Neural crest cell (in vitro differentiated cells): ENCODE measurements at places on chromosomes 6 and 20. TPM values are rescaled to one million over a fixed set of nuclear protein-coding genes. Genes with fewer than 3 reads are reported as not detected.

The SLA2 gene
- 0.16 TPM in 1 of 2 replicates, not detected in the other for total RNA-seq

The HS3ST5 gene
- total RNA-seq = 0.25 and 0.26 TPM in 2 replicates

The ANKEF1 gene
- total RNA-seq = 3.7 and 3.8 TPM in 2 replicates

The NNAT gene
- 113 and 119 TPM in 2 replicates for total RNA-seq

The RHAG gene
- total RNA-seq = not detected in 2 replicates

The SEMG1 gene
- not detected in 2 replicates for total RNA-seq

The INSM1 gene
- 21.7 and 22.6 TPM in 2 replicates for total RNA-seq

The TRIM40 gene
- total RNA-seq = not detected in 2 replicates

The LY6G6C gene
- 1.2 TPM in 2 replicates for total RNA-seq

The SUN5 gene
- not detected in 2 replicates for total RNA-seq

The MYH7B gene
- total RNA-seq = 0.55 and 0.77 TPM in 2 replicates

The ELOVL4 gene
- 9.0 and 10.1 TPM in 2 replicates for total RNA-seq

The GSTA1 gene
- not detected in 2 replicates for total RNA-seq

The NOP56 gene
- 517 and 547 TPM in 2 replicates for total RNA-seq

The CDH22 gene
- total RNA-seq = 0.09 TPM in 1 of 2 replicates, not detected in the other

The RFX6 gene
- not detected in 2 replicates for total RNA-seq

GRCh38 chr6:157280947-157281346 is 42.4 kb downstream of the TMEM242 start:
- H3K27ac ChIP-seq = no peak overlapping the region
- no peaks in the 10 kb centered on the region for H3K36me3 ChIP-seq
- no peak overlapping the region for H3K4me3 ChIP-seq
- peaks cover 31% of the 10 kb centered on the region for H3K4me1 ChIP-seq

GRCh38 chr6:126252154-126252553 is 87.8 kb upstream of the CENPW start:
- H3K27me3 ChIP-seq = no peaks in the 10 kb centered on the region
- H3K4me1 ChIP-seq = no peaks in the 10 kb centered on the region
- H3K36me3 ChIP-seq = peaks cover 3% of the 10 kb centered on the region
- H3K27ac ChIP-seq = no peak overlapping the region

DNA sequence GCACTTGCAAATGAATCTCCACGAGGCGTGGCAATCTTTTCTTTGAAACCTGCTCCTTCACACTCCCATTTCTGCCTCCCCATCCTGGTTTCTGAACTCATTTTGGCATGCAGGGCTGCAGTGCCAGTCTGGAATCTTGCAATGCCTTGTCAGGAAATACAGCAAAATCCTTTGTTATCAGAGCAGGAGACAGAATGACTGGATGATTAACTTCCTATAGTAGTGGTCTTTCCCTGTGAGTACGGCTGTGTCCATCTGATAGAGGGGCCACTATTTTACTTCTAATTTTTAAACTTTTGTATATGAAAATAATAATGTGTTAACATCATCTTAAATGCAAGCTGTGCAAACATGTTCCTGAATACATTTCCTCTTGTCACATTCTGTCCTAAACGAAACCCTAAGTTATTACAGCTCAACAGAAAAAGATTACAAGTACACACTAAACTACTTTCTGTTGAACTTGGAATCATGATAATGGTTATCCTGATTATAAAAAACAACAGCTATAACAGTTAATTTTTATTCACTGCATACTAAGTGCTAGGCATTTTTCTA is 140.2 kb downstream of the KIF13A start:
- no peak overlapping the region for H3K4me3 ChIP-seq
- H3K4me1 ChIP-seq = no peaks in the 10 kb centered on the region

GRCh38 chr20:58629215-58629580 is 21.9 kb upstream of the STX16 start:
- no peaks in the 10 kb centered on the region for H3K27me3 ChIP-seq
- H3K4me1 ChIP-seq = peaks cover 27% of the 10 kb centered on the region
- H3K4me3 ChIP-seq = no peak overlapping the region
- DNase-seq = no peak
- peak overlapping the region; percentile 8 for H3K27ac ChIP-seq

- H3K27me3 ChIP-seq = no peaks in the 10 kb centered on the region
- no peak overlapping the region for H3K27ac ChIP-seq
- peaks cover 48% of the 10 kb centered on the region for H3K36me3 ChIP-seq
- H3K4me3 ChIP-seq = no peak overlapping the region
These were observed 49.3 kb downstream of the RIN2 start for GRCh38 chr20:19807191-19807945.

- H3K4me3 ChIP-seq = no peak overlapping the region
- no peak overlapping the region for H3K27ac ChIP-seq
- H3K27me3 ChIP-seq = peaks cover 29% of the 10 kb centered on the region
- DNase-seq = no peak
- H3K4me1 ChIP-seq = peaks cover 8% of the 10 kb centered on the region
These were observed 7.0 kb upstream of the APMAP start for GRCh38 chr20:24999568-24999967.

GRCh38 chr20:3276680-3277015 is 37.7 kb upstream of the SLC4A11 start:
- no peak for DNase-seq
- no peaks in the 10 kb centered on the region for H3K27me3 ChIP-seq
- peaks cover 7% of the 10 kb centered on the region for H3K36me3 ChIP-seq
- no peaks in the 10 kb centered on the region for H3K4me1 ChIP-seq
- no peak overlapping the region for H3K27ac ChIP-seq

- no peak overlapping the region for H3K27ac ChIP-seq
- no peaks in the 10 kb centered on the region for H3K27me3 ChIP-seq
- peaks cover 34% of the 10 kb centered on the region for H3K4me1 ChIP-seq
These were observed 273.9 kb downstream of the RFPL4B start for GRCh38 chr6:112620812-112621569.

- H3K4me3 ChIP-seq = no peak overlapping the region
- no peaks in the 10 kb centered on the region for H3K36me3 ChIP-seq
- no peaks in the 10 kb centered on the region for H3K27me3 ChIP-seq
- DNase-seq = no peak
- no peak overlapping the region for H3K27ac ChIP-seq
- no peaks in the 10 kb centered on the region for H3K4me1 ChIP-seq
These were observed 435.6 kb upstream of the RUNX2 start for GRCh38 chr6:44892579-44892978.

GRCh38 chr20:45343532-45344167 is 4.6 kb downstream of the SDC4 start:
- peaks cover 45% of the 10 kb centered on the region for H3K4me1 ChIP-seq
- H3K27me3 ChIP-seq = peaks cover 9% of the 10 kb centered on the region
- DNase-seq = no peak
- no peak overlapping the region for H3K4me3 ChIP-seq
- H3K36me3 ChIP-seq = no peaks in the 10 kb centered on the region

DNA sequence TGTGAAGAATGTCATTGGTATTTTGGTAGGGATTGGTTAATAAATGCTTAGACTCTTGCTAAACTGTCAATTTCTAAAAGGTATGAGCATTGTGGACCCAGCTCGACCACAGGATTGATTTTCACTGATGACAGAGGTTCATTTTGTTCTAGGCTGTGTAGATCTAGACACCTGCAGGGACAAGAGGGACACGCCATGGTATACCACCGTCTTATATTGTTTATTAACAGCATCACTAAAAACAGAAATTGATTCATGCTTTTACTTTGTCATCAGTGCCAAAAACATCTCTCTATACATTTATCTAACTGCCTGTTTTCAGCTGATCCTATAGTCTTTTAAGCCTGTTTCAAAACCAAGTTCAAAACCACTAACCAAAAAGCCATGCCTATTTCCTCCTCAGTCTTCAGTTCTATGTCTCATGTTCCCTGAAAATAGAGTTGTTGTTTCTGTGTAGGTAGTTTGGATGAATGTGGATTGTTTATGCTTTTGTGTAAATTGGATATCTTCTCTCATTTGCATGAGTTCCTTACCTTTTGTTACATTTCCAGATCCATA is 109.8 kb downstream of the JAG1 start:
- H3K36me3 ChIP-seq = peaks cover 32% of the 10 kb centered on the region
- no peaks in the 10 kb centered on the region for H3K27me3 ChIP-seq
- no peak for DNase-seq

- H3K27ac ChIP-seq = peak overlapping the region; percentile 89
- H3K4me1 ChIP-seq = peaks cover 51% of the 10 kb centered on the region
- H3K36me3 ChIP-seq = no peaks in the 10 kb centered on the region
These were observed 222.6 kb upstream of the HDDC2 start for GRCh38 chr6:125524356-125524755.

- no peaks in the 10 kb centered on the region for H3K27me3 ChIP-seq
- no peak overlapping the region for H3K4me3 ChIP-seq
- peaks cover 2% of the 10 kb centered on the region for H3K36me3 ChIP-seq
- H3K4me1 ChIP-seq = peaks cover 29% of the 10 kb centered on the region
- H3K27ac ChIP-seq = no peak overlapping the region
These were observed 17.9 kb downstream of the EPB41L2 start for GRCh38 chr6:131045139-131045538.

DNA sequence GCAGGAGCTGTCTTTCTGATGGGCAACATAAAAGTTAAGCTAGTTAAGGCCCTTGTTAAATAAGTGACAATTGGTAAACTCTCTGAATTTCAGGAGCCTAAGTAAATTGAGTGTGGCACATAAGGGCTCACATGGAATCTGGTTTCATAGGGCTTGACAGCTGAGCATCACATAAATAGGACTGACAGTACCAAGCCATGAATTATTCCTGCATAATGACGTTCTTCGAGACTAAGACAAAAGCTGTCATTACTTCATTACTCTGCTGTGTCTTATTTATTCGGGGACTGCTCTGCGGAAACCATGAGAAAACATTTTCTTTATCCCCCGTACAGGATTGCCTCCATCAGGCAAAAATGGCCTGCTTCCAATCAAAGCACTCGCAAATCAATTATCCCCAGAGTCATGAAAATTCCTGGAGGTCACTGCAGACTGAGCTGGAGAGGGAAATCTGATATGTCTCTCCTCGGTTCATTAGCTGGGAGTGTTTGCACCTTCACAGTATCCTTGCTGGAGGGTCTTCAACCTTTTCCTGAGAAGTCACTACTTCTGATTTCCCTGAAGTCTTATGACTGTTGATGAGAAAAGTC is 311.4 kb downstream of the CDH26 start:
- H3K27me3 ChIP-seq = peaks cover 16% of the 10 kb centered on the region
- no peak for DNase-seq
- no peaks in the 10 kb centered on the region for H3K4me1 ChIP-seq
- no peak overlapping the region for H3K4me3 ChIP-seq
- no peak overlapping the region for H3K27ac ChIP-seq
- no peaks in the 10 kb centered on the region for H3K36me3 ChIP-seq

GRCh38 chr6:132204591-132204990 is 196.7 kb downstream of the MOXD1 start:
- no peak for DNase-seq
- H3K36me3 ChIP-seq = peaks cover 2% of the 10 kb centered on the region
- H3K27ac ChIP-seq = no peak overlapping the region

- no peaks in the 10 kb centered on the region for H3K36me3 ChIP-seq
- H3K27me3 ChIP-seq = no peaks in the 10 kb centered on the region
- no peaks in the 10 kb centered on the region for H3K4me1 ChIP-seq
- no peak overlapping the region for H3K27ac ChIP-seq
These were observed 562.3 kb downstream of the DHX35 start for GRCh38 chr20:39524371-39524911.

DNA sequence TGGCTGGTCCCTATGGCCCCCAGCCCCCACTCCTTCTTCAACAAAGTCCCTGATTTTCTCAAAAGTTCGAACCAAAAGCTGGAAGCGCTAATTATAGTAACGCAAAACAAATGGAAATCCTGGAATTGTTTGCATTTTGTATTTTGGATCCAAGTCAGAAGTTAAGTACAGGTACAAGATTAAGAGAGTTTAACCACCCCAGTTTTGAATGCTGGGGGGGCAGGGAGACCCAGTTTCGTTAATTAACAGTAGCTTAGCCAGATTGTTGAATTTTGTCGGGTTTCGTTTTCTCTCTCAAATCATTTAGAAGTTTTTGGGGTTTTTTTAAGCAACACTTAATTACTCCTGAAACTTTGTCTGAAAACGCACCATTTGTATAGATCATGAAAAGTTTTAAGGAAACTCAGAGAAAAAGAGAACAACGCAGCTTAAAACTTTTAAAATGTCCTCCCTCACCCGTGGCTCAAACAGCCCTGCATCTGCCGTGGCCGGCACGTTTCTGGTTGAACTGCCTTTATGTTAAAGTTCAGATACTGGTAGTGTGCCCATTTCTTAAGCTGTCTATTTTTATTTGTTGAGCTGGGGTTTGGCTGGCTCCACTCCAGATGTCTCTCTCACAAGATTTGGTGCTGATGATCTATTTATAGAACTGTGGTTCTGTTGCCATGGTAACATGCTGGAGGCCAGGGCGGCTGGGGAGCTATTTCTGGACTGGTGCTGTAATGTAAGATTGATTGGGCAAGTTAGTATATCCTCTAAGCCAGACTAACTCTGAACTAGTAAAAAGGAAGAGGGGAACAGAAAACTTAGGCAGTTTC is 55.0 kb downstream of the GNAS start:
- no peak overlapping the region for H3K27ac ChIP-seq
- H3K4me3 ChIP-seq = peak overlapping the region; percentile 67
- H3K27me3 ChIP-seq = no peaks in the 10 kb centered on the region
- peak; percentile 33 for DNase-seq

DNA sequence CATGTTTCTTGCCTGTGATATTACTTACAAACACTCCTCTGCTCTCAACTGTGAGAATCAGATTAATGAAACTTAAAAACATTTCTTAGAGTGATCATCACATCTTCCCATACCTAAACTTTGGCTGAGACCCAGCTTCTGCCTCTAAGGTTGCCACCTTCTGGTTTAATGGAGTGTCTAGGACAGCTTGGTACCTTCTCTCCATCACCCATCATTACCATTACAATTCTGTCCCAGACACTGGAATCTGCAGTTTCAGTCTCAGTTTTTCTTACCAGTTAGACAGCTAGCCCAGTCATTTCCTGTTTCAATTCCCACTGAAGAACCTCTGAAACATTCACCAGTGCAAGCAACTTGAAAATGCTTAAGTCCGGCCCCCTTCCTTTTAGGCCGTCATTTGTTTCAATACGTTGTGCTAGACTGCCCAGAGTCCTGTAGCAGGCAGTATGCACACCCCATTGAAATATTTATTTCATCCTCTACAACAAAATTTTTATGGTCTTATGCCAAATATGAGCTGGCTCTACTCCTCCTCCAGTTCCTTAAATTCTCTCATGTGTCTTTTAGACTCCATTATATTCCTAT is 107.0 kb upstream of the FOXO3 start:
- no peak overlapping the region for H3K4me3 ChIP-seq
- H3K36me3 ChIP-seq = no peaks in the 10 kb centered on the region
- no peaks in the 10 kb centered on the region for H3K27me3 ChIP-seq
- DNase-seq = no peak
- H3K4me1 ChIP-seq = peaks cover 7% of the 10 kb centered on the region

- H3K4me3 ChIP-seq = peak overlapping the region; percentile 66
- DNase-seq = peak; percentile 45
- peaks cover 3% of the 10 kb centered on the region for H3K27me3 ChIP-seq
- no peaks in the 10 kb centered on the region for H3K36me3 ChIP-seq
These were observed 52.1 kb downstream of the YTHDF1 start for GRCh38 chr20:63163596-63164483.

DNA sequence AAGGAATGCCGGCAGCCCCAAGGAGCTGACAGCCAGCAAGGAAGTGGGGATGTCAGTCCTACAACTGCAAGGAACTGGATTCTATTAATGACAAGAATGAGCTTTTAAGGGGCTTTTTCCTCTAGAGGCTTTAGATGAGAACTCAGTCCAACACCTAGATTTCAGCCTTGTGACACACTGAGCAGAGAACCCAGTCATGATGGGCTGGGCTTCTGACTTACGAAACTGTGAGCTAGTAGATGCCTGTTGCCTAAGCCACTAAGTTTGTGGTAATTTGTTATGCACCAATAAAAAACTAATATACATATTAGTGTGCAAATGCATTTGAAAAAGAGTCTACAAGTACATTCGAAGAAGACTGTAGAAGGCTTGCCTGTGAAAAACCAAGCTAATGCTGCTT is 263.3 kb downstream of the SOX4 start:
- DNase-seq = no peak
- H3K27ac ChIP-seq = no peak overlapping the region
- peaks cover 30% of the 10 kb centered on the region for H3K4me1 ChIP-seq

GRCh38 chr6:17741507-17741906 is 34.8 kb upstream of the NUP153 start:
- peaks cover 8% of the 10 kb centered on the region for H3K36me3 ChIP-seq
- DNase-seq = no peak
- no peak overlapping the region for H3K4me3 ChIP-seq
- H3K4me1 ChIP-seq = no peaks in the 10 kb centered on the region
- no peak overlapping the region for H3K27ac ChIP-seq
